ENCODE measurements at places on chromosomes 3 and 15. TPM values are rescaled to one million over a fixed set of nuclear protein-coding genes. Genes with fewer than 3 reads are reported as not detected.

CAPN3 gene
- 1.8 TPM for total RNA-seq

CMTM8 gene
- not detected for total RNA-seq

DNA sequence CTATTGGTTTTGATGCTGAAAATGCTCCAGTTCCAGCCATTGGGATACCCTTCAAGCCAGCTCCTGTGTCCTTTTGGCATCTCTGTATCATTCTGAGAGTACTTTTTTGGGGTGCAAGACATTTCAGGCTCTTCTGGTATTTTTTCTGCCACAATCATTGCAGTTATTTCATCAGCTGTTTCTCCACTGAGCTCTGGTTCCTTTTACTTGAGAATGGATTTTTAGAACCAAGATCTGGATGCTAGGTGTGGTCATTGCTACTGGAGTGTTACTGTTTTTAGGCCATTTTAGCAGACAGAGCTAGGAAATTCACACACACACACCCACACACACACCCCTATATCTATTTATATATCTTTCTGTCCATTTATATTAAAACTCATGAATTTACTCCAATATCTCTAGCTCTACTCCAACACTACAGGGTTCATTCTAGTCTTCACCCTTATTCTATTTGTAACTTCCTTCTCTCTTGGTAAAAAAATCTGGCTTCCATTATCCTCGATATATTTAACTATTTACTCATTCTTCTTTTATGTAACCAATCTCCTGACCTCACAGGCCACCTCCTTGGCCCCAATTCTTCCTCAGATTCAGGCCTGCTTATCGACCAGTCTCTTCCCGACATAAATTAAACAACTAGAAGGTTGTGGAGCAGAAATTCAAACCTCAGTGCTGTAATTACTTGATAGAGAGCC, 17.0 kb downstream of the SLC35G2 start:
- peaks cover 76% of the 10 kb centered on the region for H3K4me1 ChIP-seq
- H3K36me3 ChIP-seq: peaks cover 7% of the 10 kb centered on the region
- peak overlapping the region; percentile 44 for H3K4me3 ChIP-seq
- DNase-seq: no peak

DNA sequence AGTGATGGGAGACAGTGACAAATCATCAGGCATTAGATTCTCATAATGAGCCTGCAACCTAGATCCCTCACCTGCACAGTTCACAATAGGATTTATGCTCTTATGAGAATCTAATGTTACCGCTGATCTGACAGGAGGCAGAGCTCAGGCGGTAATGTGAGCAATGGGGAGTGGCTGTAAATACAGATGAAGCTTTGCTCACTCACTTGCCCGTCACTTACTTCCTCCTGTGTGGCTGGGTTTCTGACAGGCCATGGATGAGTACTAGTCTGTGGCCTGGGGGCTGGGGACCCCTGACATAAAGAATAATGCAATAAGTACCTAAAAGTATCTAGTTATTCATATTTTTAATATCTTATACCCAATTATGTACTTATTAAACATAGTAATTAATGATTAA, 15.6 kb downstream of the IQCB1 start:
- H3K27me3 ChIP-seq: no peaks in the 10 kb centered on the region
- H3K27ac ChIP-seq: no peak overlapping the region

- H3K36me3 ChIP-seq: 0 out of 2 replicates have a peak, but pooled peaks cover 4% of the 10 kb centered on the region
- no peak for DNase-seq
- peaks cover 38% of the 10 kb centered on the region for H3K4me1 ChIP-seq
- peaks cover 22% of the 10 kb centered on the region for H3K27me3 ChIP-seq
- no peak overlapping the region for H3K4me3 ChIP-seq
Observed at GRCh38 chr15:94061041-94061440, 170.3 kb upstream of the MCTP2 start.

DNA sequence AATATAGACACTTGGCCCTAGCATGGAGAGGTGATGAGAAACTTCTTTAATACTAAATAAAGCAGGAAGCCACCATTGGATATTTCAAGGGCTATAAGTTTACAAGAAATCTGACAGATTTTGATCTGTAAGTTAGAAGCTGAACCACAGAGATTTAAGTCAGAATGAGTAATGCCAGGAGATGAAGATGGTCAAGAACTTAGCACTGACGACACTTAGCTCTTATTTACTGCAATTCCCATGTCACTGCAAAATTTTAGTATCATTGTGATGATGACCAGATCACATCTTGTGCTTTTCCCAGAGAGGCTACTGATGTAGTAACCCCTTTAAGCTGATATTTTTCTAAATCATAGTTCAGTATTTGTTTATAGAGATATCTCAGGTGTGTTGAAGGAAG, 59.4 kb upstream of the CD96 start:
- H3K36me3 ChIP-seq: no peaks in the 10 kb centered on the region
- no peaks in the 10 kb centered on the region for H3K4me1 ChIP-seq
- H3K27ac ChIP-seq: no peak overlapping the region
- H3K27me3 ChIP-seq: peaks cover 6% of the 10 kb centered on the region
- DNase-seq: no peak

DNA sequence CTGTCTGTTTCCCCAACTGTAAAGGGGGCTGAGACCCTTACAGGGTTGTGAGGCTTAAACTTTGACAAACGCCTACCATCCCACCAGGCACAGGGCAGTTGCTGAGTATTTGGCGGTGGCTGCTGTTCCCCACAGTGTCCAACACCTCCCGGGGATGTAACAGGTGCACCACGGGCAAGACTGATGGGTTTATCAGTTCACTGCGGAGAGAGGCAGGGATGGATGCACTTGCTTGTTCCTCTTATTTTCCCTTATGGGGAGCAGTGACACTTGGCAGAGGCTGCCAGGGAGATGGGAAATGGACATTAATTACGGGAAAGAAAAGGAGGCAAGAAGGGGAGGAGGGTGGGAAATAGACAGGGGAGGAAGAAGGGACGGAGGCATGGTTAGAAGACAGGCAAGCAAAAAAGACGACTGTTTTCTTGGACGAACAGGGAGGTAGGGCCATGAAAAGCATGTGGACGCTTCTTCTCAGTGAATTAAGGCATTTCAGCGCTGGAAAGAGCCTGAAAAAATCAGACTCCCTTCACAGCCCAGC, 16.6 kb upstream of the ADIPOQ start:
- H3K4me1 ChIP-seq: peaks cover 43% of the 10 kb centered on the region
- no peak for DNase-seq
- H3K4me3 ChIP-seq: peak overlapping the region; percentile 81
- peak overlapping the region; percentile 64 for H3K27ac ChIP-seq
- peaks cover 34% of the 10 kb centered on the region for H3K27me3 ChIP-seq
- no peaks in the 10 kb centered on the region for H3K36me3 ChIP-seq

GRCh38 chr3:175493301-175493700, 634.2 kb downstream of the NAALADL2 start:
- H3K27ac ChIP-seq: no peak overlapping the region
- 0 out of 2 replicates have a peak, but pooled peaks cover 2% of the 10 kb centered on the region for H3K27me3 ChIP-seq
- H3K4me1 ChIP-seq: no peaks in the 10 kb centered on the region

- no peak overlapping the region for H3K4me3 ChIP-seq
- no peak overlapping the region for H3K27ac ChIP-seq
- no peaks in the 10 kb centered on the region for H3K27me3 ChIP-seq
Observed at GRCh38 chr3:117893638-117894037, 1141.0 kb downstream of the IGSF11 start.

- peaks cover 10% of the 10 kb centered on the region for H3K4me1 ChIP-seq
- H3K27ac ChIP-seq: no peak overlapping the region
- H3K4me3 ChIP-seq: no peak overlapping the region
- H3K36me3 ChIP-seq: no peaks in the 10 kb centered on the region
- H3K27me3 ChIP-seq: no peaks in the 10 kb centered on the region
Observed at GRCh38 chr3:173923204-173923603, 525.7 kb downstream of the NLGN1 start.

GRCh38 chr3:130468311-130468710, 48.7 kb upstream of the COL6A6 start:
- H3K27ac ChIP-seq: no peak overlapping the region
- H3K27me3 ChIP-seq: no peaks in the 10 kb centered on the region
- peaks cover 7% of the 10 kb centered on the region for H3K36me3 ChIP-seq
- H3K4me1 ChIP-seq: no peaks in the 10 kb centered on the region
